ENCODE measurements at places on chromosomes 1 and 21. TPM values are rescaled to one million over a fixed set of nuclear protein-coding genes. Genes with fewer than 3 reads are reported as not detected.

The RORC gene
- 5.4 TPM for total RNA-seq

DNA sequence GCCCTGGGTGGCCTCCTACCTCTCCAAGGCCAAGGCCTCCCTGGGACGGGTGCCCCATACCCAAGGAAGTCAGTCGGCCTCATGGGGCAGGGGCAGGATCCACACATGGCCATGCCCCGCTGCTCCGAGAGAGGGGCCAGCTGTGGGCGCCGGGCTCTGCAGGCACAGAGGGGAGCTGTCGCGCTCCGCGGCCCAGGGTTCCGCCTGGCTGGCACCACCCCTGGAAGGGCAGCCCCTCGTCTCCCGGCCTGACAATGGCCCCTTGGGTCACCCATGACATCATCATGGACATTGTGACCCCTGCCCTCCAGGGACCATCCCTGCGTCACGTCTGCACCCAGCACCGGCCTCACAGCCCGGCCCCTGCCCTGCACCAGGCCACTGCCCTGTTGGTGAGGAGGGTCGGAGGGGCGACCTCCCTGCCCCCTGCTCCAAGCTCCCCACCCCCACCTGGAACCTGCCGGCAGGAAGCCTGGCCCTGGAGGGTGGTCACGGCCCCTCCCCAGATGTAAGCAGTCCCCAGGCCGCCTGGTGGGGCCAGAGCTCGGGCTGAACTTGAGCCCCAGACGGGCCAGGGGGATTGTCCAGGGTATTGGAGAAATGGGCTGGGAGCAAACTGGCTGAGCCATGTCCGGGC lies 5.8 kb downstream of the TTLL10 start:
- no peaks in the 10 kb centered on the region for H3K4me1 ChIP-seq
- DNase-seq = no peak
- no peak overlapping the region for H3K4me3 ChIP-seq
- H3K36me3 ChIP-seq = no peaks in the 10 kb centered on the region
- peaks cover 7% of the 10 kb centered on the region for H3K27me3 ChIP-seq

The ASCL5 gene
- 0.21 TPM for total RNA-seq

The LRRC40 gene
- total RNA-seq = 12.0 TPM

DNA sequence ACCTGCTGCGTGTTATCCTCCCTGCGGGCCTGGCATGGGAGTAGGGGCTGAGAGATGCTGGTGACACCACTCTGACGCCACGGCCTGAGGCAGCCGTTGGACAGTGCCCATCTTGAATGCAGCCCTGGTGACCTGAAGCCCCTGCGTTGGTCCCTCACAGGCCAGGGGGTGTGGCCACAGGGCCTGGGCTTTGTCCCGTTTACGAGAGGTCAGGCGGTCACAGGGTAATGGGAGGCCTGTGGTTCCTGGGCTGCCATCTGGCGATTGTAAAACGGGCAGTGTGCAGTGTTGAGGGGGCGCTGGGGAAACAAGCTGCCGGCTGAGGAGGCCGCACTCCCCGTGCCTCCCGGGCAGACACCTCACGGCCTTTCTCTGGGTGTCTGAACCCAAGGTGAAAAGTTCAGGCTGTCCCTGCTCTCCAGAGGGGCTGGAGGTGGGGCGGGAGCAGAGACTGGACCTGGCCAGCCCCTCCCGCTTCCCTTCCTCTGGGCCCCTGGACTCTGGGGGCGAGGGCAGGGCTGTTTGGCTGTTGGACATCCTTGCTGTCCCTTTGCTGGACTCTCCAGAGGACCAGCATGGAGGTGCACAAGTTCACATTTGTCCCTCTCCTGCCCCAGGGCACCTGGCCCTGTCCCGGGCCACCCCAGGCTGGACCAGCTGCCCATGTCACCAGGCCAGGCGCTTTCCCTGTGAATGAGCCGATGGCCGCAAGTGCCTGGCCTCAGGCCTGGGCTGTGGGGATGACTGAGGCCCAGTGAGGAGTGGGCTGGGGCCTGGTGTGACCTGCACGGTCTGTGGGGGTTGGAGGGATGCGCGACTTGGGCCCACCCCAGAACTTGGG lies 42.4 kb downstream of the SKI start:
- no peak overlapping the region for H3K27ac ChIP-seq
- H3K36me3 ChIP-seq = no peaks in the 10 kb centered on the region
- DNase-seq = no peak
- H3K4me3 ChIP-seq = no peak overlapping the region
- no peaks in the 10 kb centered on the region for H3K27me3 ChIP-seq
- H3K4me1 ChIP-seq = peaks cover 98% of the 10 kb centered on the region

The CD48 gene
- 35.5 TPM for total RNA-seq
